ENCODE measurements at places on chromosomes 6 and 20.

DNA sequence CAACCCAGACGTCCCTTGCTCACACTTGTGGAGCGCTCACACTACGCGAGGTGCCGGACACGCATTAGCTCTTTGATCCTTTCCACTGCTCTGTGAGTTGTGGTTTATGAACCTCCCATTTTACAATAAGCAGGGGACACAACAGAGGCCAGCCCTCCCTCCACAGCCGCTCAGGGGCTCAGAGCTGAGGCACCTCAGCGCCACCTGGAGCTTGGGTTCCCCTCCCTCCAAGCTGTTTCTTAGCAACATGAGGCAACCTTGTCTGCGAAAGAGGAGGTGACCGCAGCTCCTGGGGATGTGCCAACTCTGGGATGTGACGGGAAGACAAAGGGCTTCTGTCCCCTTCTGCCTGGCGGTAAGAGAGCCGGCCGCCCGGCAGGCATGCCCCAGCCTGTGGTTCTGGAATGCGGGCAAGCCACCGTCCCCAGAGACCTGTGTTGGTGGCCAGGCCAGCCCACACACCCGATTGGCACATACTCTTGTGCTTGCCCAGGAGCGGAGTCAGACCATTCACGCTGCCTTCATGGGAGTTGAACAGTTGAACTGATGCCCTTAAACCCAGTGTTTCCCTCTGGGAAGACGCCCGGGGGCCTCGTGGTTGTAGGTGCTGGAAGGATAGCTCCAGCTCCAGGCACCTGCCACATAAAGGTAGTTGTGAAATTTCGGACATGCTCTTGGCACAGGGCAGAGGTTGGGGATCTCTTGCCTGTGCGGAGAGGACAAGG is 44.5 kb downstream of the RBM38 start:
- DNase-seq, result peak; percentile 35

DNA sequence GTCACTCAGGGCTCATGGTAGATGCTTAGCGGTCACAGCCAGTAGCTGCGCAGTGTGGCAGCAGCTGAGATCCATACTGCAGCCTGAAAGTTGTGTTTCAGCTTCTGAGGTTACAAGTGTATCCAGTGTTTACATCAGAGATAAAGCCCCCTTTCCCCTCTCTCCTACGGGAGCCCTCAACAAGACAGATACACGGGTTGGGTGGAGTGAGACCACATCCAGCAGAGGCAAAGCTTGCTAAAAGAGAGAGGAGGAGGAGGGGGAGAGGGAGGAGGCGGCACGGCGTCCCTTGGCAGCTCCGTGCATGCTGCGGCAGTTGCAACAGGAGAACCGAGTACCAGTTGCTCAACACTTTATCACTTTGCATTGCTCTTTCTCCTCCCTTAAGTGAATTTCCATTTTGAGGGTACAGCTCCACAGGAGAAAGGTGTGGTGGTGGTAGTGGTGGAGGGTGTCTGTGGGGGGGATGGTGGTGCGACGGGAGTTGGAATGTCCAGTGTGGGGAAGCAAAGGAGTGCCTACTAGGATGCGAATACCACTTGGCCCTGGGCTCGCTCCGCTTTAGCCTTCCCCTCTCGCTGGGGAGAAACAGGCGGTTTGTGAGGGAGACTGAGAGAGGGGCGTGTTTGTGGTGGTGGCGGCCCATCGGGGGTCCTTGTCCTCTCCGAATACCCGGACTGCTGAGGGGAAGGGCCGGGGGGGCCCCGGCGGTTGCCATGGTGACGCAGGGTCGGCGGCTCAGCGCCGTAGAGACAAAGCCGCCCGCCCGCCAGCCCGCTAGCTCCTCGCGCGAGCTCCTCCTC is 405 bp upstream of the RNF182 start:
- no peak for DNase-seq

- no peak for DNase-seq
Observed at GRCh38 chr6:39189915-39190544, 39.2 kb downstream of the KCNK5 start.

DNA sequence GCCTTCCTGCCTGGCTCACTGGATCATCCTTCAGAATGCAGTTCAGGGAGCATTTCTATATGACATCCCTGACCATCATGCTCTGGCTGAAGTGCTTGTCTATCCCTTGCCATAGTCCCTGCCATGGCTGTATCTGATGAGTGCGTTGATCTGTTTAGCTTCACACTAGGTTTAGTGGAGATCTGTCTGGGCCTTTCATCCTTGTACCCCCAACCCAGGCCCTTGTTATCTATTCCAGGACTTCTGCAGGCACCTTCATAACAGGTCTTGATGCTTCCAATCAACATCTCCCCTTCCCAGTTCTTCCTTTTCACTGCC is 102.4 kb downstream of the QRSL1 start:
- no peak for DNase-seq

DNA sequence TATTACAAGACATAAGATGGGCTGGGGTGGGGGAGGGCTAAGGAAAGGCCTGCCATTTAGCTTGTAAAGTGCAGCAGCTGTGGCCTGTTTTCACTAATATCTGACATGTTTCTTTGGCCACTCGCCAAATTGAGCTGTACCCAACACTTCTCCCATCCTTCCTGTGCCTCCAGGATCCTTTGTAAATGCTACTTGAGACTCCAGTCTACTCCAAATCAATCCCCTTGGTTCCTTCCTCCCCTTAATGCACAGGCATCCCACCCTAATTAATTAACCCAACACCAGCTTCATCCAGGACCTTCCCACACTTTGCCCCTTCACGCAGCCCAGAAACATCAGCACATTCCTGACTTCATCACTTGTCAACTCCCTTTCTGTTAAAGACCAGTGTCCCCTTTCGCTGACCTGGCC is 55.0 kb upstream of the TCF21 start:
- DNase-seq, result no peak

GRCh38 chr6:40210628-40211056 is 276.4 kb upstream of the MOCS1 start:
- no peak for DNase-seq

GRCh38 chr6:16409531-16410441 is 171.4 kb downstream of the GMPR start:
- DNase-seq, result peak; percentile 28

DNA sequence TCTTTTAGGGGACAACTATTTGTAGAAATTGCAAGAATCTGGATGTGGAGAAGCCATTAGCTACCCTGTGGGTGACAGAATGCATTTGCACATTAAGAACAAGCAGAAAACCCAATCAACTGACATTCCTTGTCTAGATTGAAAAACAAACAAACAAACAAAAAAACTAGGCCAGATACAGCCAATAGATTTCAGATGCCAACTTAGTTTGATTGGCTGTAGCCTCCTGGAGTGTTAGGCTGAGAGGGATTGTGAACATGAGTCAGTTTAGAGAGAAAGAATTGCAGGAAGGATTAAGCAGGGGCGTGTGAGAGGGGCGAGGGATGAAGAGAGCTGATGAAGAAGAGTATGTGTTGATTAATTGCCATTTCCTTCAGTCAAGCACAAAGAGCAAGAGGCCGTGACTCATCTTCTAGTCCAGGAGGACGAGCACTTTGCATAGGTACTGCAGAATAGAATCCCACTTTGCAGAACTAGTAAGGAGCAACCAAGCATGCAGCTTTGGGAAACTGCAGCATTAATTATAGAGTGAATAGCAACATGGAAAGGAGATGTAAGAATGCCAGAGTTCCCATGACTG is 188.0 kb upstream of the RAB32 start:
- DNase-seq, result no peak

DNA sequence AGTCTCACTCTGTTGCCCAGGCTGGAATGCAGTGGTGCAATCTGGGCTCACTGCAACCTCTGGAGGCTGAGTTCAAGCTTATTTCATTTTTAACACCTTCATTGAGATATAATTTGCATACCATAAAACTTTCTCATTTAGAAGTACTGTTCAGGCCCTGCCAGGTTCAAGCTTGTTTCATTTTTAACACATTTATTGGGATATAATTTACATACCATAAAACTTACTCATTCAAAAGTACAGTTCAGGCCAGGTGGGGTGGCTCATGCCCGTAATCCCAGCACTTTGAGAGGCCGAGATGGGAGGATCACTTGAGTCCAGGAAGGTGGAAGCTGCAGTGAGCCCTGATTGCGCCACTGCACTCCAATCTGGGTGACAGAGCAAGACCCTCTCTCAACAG is 5.5 kb downstream of the OR2B6 start:
- no peak for DNase-seq

- DNase-seq, result no peak
Observed at GRCh38 chr6:2157441-2158127, 87.8 kb downstream of the GMDS start.

DNA sequence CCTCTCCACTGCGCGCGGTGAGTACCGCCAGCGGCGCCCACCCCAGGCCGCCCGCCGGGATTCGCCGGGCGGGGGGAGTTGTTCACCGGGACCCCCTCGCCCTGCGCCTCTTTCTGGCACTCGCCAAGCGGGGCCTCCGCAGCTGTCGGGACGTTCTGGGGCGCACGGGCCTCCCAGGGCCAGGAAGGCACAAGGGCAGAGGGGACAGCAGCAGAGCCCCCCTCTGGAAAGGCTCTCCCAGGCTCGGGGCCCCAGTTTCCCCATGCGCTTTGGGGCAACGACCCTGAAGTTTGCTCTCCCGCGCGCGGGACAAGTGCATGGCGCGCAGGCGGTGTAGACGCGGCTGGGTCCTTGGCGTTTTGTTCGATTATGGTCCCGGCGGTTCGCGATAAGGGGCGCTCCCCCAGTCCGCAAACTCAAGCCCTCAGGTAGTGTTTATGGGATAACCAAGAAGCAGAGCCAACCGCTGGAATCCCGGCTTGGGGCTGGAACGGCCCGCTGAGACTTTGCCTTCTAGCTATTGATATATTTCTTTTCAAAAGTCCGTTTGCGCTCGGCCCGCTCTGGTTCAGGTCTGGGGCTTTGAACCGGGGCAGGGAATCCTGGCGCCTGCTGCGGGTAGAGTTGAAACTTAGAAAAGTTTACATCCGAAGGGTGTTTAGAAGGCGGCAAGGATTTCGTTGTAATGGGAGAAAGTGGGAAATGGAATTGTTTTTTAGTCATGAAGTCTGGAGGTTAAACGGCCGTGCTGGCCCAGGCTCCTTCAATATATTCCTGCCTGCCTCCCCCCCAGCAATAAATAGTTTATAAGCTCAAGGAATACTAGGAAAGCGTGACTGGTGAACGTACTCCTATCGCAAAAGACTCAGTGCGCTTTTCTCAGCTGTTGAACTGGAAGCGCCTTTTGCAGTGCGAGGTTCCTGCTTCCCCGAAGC is 595 bp downstream of the EYA2 start:
- DNase-seq, result no peak

DNA sequence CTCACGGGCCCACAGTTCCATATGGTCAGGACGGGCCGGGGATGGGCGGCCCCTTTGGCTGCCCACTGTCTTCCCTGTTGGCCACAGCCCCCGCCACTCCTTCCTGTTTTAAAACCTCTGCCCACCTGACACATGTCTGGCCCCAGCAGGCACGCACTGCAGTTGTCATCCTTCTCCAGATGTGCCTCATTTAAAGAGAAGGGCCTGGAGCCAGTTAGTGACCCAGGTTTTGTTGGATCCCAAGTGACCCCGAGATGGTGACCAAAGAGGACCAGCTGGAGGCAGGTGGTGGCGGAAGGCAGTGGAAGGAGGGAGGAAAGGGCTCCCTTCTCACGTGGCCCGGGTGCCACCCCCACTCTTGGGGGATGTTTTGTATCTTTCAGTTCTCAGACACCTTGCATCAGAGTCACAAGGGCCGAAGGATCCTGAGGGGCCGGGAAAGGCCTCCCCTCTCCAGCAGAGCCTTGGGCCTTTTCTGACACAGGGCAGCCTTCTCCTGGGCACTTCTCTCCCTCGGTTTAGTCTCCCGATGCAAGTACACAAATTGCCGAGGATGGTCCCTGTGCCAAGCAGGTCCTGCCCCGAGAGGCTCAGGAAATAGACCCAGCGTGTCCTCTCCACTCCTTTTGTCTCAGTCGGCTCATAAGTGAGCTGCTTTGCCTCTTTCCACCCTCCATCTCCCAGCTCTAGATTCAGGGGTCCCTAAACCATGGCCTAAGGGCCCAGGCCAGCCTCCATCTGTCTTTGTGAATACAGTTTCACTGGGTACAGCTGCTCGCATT is 117.6 kb downstream of the SULF2 start:
- no peak for DNase-seq

GRCh38 chr6:28867086-28867409 is 56.7 kb downstream of the TRIM27 start:
- no peak for DNase-seq

DNA sequence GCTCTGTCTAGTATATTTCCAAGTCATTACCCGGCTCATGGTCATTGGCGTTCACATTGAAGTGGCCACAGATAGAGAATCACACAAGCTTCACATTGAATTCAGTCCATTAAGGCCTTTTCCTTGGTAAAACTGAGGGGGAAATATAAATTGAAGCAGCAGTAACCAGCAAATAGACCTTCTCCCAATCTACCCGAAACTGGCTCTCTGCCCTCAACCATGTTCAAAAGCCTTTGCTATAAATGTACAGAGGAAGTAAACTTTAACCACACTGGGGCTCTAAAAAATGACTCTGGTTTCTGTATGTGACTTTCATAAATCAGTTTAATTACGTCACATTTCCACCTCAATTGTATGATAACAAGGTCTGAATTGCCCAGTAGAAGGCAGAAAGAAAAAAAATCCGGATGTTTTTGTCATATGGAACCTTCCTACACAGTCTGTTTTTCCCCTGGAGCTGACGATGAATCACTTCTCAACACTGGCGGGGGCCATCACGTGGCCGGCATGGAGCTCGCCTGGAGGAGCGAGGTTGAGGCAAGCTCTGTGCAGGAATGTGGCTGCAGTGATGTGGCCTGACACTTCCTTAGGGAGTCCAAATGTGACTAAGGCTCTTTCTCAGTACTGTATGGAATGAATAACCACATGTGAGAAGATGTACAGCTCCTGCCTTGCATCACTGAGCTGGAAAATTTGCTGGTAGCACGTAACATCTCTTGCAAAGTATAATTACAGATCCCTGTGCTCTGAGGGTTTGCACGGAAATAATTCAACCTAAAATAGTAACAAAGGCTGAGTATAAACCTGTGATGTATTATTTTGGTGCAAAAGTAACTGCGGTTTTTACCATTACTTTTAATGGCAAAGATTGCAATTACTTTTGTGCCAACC is 58.6 kb upstream of the SNX9 start:
- peak; percentile 94 for DNase-seq

GRCh38 chr6:147201885-147202515 is 2.2 kb upstream of the STXBP5 start:
- no peak for DNase-seq

- no peak for DNase-seq
Observed at GRCh38 chr20:1973601-1974440, 20.0 kb downstream of the PDYN start.

GRCh38 chr6:9896806-9897205 is 518.1 kb downstream of the TFAP2A start:
- DNase-seq, result no peak

GRCh38 chr20:53636540-53637097 is 43.0 kb upstream of the ZNF217 start:
- DNase-seq, result no peak

DNA sequence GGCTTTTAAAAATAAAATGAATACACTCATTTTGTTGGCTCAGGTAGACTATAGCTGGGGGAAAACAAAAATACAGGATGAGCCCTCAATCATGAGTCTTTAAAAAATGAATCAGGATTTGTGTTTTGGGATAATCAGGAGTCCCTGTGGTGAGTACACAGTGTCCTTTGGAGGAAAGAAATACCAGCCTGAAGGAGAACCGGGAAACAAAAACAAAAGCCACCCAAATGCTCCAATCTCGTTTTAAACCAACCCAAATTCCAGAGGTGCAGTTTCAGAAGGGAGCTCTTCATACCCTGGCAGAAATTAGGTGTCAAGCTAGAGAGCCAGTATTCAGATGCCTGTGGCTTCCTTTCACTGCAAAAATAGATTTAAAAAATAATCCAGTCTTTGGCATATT is 23.3 kb upstream of the FOXA2 start:
- DNase-seq, result no peak

GRCh38 chr6:149933461-149933860 is 8.4 kb upstream of the ULBP2 start:
- DNase-seq, result no peak
